NT2/D1 (cell line): ENCODE measurements at places on chromosomes 11 and 22.

DNA sequence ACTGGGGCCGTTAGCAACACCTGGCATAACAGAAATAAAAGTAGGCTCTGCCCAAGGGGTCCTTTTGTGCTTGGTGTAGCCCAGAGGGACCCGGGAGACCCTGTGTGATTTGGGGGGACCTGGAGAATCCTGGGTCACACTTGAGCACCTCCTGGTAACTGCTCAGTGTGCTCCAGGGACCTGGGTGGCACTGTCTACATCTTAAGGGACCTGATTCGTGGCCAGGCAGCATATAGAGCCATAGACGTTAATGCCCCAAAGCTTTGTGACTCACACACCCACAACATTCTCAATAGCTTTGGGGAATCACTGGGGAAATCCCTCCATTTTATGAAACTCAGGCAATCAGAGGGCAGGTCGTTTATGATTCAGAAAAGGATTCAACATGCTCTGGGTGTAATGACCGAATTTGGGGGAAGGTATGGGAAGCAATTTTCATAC, 3.6 kb upstream of the IGF2 start:
- no peak for DNase-seq

GRCh38 chr11:3222941-3223915, 4.6 kb upstream of the MRGPRG start:
- no peak for DNase-seq

- no peak for DNase-seq
Measured at GRCh38 chr11:21635394-21636145, 557.3 kb upstream of the ANO5 start.

GRCh38 chr22:28952857-28953256, 69.5 kb downstream of the ZNRF3 start:
- DNase-seq: no peak

GRCh38 chr22:20024650-20025397, 3.9 kb downstream of the TANGO2 start:
- no peak for DNase-seq

DNA sequence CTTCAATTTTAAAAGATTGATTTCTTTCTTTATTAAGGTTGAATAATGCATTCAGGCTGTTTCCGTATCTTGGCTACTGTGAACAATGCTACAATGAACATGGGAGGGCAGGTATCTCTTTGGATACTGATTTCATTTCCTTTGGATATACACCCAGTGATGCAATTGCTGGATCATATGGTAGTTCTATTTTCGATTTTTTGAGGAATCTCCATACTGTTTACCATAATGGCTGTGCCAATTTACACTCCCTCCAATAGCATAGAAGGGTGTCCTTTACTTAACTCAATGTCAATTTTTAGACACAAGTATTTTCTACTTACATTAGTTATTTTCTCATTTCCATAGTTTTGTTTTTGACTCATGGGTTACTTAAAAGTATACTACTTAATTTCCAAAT, 8.0 kb downstream of the RTCB start:
- no peak for DNase-seq

DNA sequence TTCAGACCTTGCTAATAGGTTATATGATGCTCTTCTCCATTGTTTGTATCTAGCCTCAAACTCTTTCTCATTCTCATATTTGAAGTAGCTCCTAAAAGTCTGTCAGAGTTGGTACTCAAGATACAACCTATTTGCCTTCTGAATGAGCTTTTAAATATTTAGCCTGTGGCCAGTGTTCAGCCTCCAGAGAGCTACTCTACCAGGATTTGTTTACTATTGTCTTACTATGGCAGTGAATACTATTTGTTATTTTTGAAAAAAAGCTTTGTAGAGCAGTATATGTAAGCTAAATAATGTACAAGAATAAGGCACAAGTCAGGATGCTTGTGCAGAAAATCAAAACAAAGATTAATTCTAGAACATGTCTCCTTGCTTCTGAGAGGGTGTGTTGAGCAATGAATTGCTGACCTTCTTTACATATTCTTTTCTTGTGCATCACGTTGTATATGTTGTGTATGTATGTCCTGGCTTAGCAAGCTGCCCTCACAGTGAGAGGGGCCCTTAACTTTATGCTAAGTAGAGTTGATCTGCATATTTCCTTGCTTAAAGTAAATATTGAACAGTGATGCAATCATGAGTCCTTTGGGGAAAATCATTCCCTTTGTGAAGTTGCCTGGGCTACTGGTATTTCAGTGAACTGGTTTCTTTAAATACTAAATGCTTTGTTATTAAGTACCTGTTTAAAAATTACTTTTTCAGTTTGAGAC, 438.0 kb downstream of the LUZP2 start:
- DNase-seq: no peak

DNA sequence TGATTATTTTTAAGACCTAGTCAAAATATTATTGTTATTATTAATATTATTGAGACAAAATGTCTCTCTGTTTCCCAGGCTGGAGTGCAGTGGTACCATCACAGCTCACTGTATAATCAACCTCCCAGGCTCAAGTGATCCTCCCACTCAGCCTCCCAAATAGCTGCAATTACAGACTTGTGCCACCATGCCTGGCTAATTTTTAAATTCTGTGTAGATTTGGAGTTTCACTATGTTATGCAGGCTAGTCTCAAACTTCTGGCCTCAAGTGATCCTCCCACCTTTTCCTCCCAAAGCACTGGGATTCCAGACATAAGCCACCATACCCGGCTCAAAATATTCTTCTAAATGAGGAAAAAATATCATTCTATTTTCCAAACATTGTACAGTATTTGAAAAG, 37.0 kb downstream of the SLC36A4 start:
- no peak for DNase-seq

DNA sequence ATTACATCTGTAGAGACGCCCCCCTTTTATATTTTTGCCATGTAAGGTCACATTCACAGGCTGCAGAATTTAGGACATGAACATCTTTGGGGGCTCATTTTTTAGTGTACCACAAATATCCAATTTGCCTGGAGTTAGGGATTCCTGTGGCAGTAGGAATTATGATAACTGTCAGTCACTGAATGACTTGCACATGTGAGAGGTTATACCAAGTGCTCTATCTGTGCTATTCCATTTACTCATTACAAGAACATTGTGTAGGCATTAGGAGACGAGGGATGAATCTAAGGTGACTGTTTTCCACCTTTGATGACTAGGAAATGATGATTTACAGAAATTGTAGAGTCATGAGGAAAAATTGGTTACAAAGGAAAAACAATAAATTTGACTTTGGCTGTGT, 79.3 kb downstream of the LIF start:
- DNase-seq: no peak

- no peak for DNase-seq
Measured at GRCh38 chr11:10518891-10519290, 22.1 kb downstream of the RNF141 start.

DNA sequence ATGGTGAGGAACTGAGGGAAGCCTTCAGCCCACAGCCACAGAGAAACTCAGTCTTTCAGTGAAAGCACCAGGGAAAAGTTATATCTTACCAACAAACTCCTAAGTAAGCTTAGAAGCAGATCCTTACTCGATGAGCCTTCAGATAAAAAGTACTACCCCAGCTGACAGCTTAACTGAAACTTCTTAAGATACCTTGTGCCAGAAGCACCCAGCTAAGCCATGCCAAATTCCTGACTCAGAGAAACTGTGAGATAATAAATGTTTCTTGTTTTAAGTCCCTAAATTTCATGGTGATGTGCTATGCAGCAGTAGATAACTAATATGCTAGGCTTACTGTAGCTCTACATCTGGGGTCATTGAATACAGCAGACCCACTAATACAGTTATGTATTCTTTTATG, 2025.0 kb downstream of the LRRC4C start:
- no peak for DNase-seq

DNA sequence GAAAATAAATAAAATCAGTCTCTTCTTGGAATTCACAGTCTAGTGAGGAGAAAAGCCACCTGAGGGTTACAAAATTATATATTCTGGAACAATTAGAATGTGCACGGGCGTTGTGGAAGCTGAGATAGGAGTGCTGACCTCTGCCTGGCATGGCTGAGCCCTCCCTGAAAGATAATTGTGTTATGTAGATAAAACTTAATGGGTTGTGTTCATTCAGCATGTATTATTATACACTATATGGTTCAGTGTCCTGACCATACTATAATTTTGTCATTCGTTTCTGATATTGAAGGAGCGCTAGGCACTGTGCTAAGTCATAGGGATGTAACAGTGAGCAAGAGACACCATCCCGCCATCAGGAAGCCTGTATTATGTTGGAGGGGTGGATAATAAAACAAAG, 3.7 kb downstream of the ACAT1 start:
- DNase-seq: no peak

- DNase-seq: no peak
Measured at GRCh38 chr22:22737590-22737989, 93.2 kb downstream of the GGTLC2 start.

GRCh38 chr11:35232891-35233330, 93.9 kb downstream of the CD44 start:
- DNase-seq: no peak

GRCh38 chr22:24894998-24895397, 51.5 kb downstream of the LHFPL7 start:
- DNase-seq: no peak

GRCh38 chr22:27624042-27624441, 177.5 kb downstream of the MN1 start:
- no peak for DNase-seq
